GM12878 (cell line): ENCODE measurements at places on chromosomes 2 and 18. TPM values are rescaled to one million over a fixed set of nuclear protein-coding genes. Genes with fewer than 3 reads are reported as not detected.
A peak's percentile ranks its signal among the peaks of the same experiment; 100 is the strongest.

GRCh38 chr2:187586011-187586641 lies 31.9 kb upstream of the TFPI start:
- H3K27me3 ChIP-seq, result no peaks in the 10 kb centered on the region
- DNase-seq, result peak; percentile 17
- no peaks in the 10 kb centered on the region for H3K4me1 ChIP-seq
- H3K4me3 ChIP-seq, result no peak overlapping the region

- no peaks in the 10 kb centered on the region for H3K36me3 ChIP-seq
- no peak overlapping the region for H3K4me3 ChIP-seq
- H3K4me1 ChIP-seq, result no peaks in the 10 kb centered on the region; the same call in 1 of the 2 replicates
- no peaks in the 10 kb centered on the region for H3K27me3 ChIP-seq
Observed at GRCh38 chr2:201975434-201975833, 58.2 kb upstream of the FZD7 start.

DNA sequence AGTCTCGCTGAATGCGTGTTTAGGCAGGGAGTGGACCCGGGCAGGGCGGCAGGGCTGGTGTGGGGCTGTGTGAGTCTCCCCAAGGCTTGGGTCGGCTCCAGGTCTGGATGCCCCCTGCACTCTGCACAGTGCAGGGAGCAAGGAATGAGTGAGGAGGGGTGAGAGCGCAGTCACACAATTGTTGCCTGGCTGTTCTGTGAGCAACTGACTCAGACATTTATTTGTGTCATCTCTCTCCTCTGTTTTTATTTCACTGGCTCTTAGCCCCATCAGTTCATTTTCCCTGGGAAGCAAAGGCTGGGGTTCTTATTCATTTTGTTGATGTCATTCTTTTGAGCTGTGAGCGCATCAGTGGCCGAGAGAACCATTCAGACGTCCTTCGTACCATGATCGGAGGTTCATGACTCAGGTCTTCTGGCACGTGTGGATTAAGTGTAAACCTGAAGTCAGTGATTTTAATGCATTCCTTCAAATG lies 61.1 kb downstream of the GATA6 start:
- no peaks in the 10 kb centered on the region for H3K36me3 ChIP-seq
- DNase-seq, result no peak
- H3K4me3 ChIP-seq, result no peak overlapping the region
- no peak overlapping the region for H3K27ac ChIP-seq
- H3K4me1 ChIP-seq, result no peaks in the 10 kb centered on the region

GRCh38 chr2:36420569-36421181 lies 65.1 kb downstream of the CRIM1 start:
- H3K4me1 ChIP-seq, result no peaks in the 10 kb centered on the region
- DNase-seq, result no peak
- no peak overlapping the region for H3K27ac ChIP-seq
- no peak overlapping the region for H3K4me3 ChIP-seq

- no peak overlapping the region for H3K27ac ChIP-seq
- no peaks in the 10 kb centered on the region for H3K36me3 ChIP-seq
- no peak overlapping the region for H3K4me3 ChIP-seq
- H3K4me1 ChIP-seq, result no peaks in the 10 kb centered on the region
Observed at GRCh38 chr2:189049709-189050164, 75.6 kb downstream of the COL3A1 start.

The RAMP1 gene
- total RNA-seq, result not detected in 2 replicates

DNA sequence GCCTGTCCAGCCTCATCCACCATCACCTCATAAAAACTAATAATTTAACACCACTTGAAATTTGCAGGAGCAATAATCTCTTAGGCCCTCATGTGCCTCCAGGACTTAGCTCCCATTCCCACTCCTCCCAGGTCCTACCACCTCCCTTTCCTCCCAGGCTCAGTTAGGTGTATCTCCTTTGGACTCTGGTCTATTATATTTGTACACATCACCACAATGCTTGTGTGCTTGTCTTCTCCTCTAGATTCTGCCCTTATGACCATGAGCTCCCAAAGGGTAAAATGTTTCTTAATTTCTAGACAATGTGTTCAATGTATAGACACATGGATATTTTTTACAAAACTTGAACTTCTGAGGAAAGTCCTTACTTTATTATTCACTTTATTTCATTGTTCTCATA lies 182.0 kb upstream of the ZC3H15 start:
- H3K27me3 ChIP-seq, result no peaks in the 10 kb centered on the region
- no peak overlapping the region for H3K4me3 ChIP-seq
- H3K36me3 ChIP-seq, result no peaks in the 10 kb centered on the region

The DPP10 gene
- total RNA-seq, result not detected in 2 replicates

The FIGN gene
- total RNA-seq, result not detected in 2 replicates

DNA sequence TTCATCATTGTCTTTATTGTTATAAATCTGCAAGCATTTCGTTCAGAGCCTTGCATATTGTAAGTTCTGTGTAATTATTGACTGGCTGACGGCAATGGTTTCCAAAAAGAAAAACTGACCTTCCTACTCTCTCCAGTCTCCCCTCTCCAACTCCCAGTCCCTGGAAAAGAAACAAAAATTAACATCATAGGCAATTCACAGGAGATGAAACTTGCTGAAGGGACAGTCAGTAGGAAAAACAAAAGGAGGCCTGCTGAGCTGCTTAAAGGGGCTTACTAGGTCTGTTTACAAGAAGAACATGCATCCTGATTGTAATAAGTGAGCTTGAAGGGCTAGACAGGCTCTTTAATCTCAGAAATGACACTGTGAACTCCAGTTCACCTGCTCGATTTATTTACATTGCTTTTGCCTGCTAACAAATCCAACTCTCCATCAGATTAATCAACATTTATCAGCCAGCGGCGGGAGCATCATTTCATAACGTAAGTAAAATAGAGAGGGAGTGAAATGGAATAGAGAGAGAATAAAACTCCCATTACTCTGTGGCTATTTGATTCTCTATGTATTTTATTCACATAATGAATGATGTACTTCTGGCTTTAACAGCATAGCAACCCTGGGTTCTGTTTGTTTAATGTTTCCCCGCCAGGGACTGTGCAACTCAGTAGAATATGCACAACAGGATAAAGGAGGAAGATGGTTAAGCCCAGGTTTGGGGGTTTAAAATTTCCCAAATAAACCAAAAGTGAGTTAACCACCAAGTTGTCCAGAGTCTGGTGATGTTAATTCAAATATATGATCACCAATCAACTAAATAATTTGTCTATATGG lies 256.7 kb upstream of the SETBP1 start:
- no peaks in the 10 kb centered on the region for H3K36me3 ChIP-seq
- no peak overlapping the region for H3K27ac ChIP-seq
- DNase-seq, result no peak
